Ovary (tissue), 10 donors: ENCODE measurements at places on chromosomes 11 and 22. TPM values are rescaled to one million over a fixed set of nuclear protein-coding genes. Genes with fewer than 3 reads are reported as not detected.

- no peak for DNase-seq
Observed at GRCh38 chr11:83448686-83449085, 162.5 kb upstream of the CCDC90B start.

DNA sequence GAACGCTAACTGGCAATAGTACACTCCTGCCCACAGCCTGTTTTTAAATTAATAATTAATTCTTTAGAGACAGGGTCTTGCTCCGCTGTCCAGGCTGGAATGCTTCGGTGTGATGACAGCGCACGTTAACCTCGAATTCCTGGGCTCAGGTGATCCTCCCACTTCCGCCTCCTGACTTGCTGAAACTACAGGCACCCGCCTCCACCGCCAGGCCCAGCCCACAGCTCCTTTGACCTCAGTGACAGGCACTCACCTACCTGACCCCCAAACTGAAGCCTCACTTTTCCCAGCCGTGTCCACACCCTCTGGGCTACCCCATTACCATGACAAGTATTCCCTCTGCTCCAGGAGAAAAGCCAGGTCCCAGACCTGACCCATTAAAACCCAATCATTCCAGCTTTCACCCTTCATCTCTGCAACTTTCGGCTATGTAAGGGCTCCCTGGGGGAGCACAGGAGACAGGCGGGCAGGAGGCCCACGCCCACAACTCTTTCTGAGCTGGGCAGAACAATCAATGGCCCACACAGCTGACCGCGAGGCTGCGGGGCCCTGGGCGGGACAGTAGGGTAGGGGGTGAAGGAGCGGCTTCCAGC is 730 bp downstream of the LMNTD2 start:
- no peak for DNase-seq

DNA sequence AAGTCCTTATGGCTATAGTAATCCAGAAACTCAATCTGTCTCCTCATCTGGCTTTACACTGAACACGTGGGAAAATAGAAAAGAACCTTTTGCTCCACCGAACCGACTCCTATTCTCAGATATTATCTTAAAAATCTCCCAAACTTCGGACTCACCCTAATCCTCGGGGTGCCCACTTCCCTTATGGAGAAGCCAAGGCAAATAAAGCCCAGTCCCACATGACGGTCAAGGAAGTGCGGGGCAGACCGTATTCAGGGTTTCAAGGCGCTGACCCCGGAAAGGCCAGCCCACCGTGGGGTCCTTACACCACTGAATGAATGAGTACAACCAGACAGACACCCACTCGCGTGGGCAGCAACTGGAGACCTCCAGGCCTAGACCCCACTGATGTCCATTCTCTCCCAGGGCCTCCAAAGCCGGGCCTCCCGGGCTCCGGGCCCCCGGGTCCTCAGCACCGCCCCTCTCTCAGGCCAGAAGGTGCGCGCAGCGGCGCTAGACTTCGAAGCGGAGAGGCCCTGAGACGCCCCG is 489 bp downstream of the NUP98 start:
- no peak for DNase-seq

GRCh38 chr11:70304208-70304603 is 33.7 kb downstream of the PPFIA1 start:
- DNase-seq, result no peak

- DNase-seq, result no peak
Observed at GRCh38 chr11:23403210-23404185, 543.2 kb upstream of the CCDC179 start.

DNA sequence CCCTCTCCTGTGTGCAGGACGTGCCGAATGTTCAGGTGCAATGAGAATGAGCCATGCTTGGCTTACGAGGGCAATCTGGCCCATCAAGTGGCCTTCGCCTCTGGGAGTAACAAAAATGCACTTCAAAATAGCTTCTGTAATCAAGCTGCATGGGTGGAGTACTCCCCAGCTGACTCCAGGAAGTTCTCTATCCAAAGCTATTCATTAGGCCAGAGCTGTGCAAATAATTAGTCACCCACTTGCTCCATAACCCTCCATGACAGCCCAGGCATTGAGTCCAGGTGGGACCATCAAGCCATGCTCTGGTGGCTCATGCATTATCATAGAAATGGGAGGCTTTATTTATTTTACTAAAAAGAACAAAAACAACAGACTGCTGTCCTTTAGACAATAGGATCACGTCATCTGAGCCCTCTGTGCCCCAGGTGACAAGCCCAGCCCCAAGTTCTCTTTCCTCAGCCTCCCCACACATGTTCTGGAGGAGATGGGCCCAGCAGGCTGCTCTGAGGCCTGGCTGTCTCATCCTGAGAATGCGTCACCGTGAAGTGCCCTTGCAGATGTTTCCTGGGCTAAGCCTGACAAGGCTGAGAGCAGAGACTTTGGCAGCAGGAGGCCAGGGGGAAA is 244.7 kb downstream of the ETS1 start:
- DNase-seq, result no peak

DNA sequence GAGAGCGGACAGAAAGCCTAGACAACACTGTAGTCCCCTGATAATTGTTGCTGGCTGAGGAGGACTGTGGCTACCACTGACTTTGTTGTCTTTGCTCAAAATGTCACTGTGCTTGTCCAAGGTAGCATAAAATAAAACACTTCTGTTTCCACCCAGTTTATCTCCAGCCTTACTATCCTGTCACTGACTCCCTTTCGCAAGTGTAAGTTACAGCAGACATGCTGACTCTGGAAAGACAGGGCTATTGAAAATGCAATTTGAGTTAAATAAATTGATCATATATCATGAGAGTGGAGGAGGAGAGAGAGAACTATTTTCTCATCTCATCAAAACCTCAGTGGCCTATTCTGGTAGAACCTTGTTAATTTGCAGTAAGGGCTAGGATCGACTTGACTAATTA is 138.0 kb upstream of the KIRREL3 start:
- no peak for DNase-seq

GRCh38 chr22:27752771-27753170 is 48.8 kb downstream of the MN1 start:
- peak; percentile 54 for DNase-seq

DNA sequence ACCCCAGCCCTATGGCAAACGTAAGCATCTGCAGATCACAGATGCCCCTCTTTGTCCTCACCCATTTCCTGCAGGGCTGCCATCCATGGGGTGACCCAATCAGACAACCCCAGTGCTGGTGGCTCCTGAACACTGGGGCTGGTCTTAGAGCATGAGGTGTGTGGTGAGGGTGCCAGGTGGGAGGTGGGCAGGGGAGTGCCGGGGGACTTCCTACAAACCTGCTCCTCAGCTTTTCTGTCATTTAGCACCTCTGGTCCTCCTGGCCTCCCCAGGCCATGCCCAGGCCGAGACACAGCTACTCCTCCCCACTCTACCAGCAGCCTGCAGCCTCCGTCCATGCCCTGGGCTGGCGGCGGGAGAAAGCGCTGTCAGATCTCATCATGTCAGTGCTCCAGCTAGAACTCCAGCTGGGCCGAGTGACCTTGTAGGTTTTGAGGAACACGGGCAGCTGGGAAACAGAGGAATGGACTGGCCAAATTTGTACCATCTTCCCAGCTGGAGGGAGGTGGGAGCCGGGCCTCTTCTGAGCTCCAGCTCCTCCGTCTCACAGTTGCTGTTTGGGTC is 157.7 kb upstream of the NECTIN1 start:
- DNase-seq, result no peak

GRCh38 chr11:107916671-107917241 is 11.5 kb upstream of the RAB39A start:
- no peak for DNase-seq

GRCh38 chr22:23121424-23121823 is 20.4 kb downstream of the RSPH14 start:
- no peak for DNase-seq

DNA sequence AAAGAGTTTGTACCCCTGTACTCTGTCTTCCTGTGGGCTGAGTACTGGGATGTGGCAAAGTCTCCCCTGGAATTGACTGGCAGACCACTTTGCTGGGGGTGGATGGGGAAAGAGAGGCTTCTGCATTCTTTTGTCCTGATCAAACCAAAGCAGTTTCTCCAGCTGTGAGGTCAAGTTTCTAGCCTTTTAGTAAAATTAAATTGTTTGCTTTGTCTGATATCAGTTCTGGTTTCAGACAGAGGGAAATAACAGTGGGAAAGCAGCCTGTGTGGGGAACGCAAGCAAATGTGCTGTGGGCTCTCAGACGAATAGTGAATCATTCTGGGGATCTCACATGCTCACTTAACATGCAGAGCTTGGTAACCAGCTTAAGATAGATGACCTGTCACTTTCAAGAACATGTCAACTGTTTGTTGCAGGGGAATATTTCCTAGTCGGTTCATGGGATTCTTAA is 151.6 kb downstream of the FAT3 start:
- DNase-seq, result no peak

GRCh38 chr22:39300186-39300830 is 19.1 kb downstream of the RPL3 start:
- no peak for DNase-seq

DNA sequence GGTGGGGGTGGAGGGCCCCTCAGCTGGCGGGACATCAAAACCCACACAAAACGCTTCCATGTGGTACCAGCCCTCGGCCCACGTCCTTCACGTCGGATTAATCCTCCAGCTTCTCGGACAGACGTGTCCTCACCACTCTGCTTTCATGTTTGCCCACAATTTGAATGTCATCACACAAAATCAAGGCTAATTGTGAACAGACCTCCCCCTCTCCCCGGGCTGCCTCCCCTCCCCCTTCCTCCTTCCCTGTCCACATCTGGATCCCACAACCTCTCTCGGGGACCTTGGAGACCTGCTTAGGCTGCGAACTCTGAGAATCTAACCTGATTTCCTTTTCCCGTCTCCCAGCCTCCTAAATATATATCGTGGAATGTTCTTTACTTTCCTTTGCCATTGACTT is 262.9 kb downstream of the MN1 start:
- no peak for DNase-seq

The OR5B21 gene
- polyA plus RNA-seq, result not detected

The PGA3 gene
- 0.43 TPM for polyA plus RNA-seq

The PTPN5 gene
- 1.5 TPM for polyA plus RNA-seq

The KRTAP5-11 gene
- polyA plus RNA-seq, result not detected

The CD3D gene
- polyA plus RNA-seq, result 0.85 TPM

The OR5P2 gene
- not detected for polyA plus RNA-seq

The LRRC55 gene
- 0.48 TPM for polyA plus RNA-seq
